HFFc6 (cell line): ENCODE measurements at places on chromosomes 1 and 21. TPM values are rescaled to one million over a fixed set of nuclear protein-coding genes. Genes with fewer than 3 reads are reported as not detected.

The PPM1J gene
- 1.1 to 1.7 TPM (median 1.4 TPM) in 3 replicates for total RNA-seq

The TRIM67 gene
- not detected in 3 replicates for total RNA-seq

The MPZ gene
- 0.41 to 1.1 TPM (median 0.80 TPM) in 3 replicates for total RNA-seq

The C8A gene
- total RNA-seq: not detected in 3 replicates

The CD1E gene
- total RNA-seq: not detected in 3 replicates

The SYT11 gene
- total RNA-seq: 35.0 to 50.1 TPM (median 44.1 TPM) in 3 replicates

DNA sequence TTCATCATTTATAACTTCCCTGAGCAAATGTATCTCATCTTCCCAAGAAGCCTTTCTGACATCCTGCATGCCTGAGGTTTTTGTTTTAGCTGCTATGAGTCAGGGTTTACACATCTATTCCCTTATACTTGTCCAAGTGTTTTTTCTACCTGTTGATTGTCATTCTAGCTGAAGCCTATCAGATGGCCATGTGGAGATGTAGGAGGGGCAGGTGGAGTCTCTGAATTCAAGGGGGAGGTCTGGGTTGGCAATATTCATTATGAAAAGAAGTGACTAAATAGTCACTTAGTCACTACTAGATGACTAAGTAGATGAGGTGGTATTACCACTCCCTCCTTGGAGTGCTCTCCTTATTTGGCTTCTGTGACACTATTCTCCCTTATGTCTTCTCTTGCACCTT, 52.4 kb downstream of the XCL1 start:
- peak; percentile 50 for DNase-seq

DNA sequence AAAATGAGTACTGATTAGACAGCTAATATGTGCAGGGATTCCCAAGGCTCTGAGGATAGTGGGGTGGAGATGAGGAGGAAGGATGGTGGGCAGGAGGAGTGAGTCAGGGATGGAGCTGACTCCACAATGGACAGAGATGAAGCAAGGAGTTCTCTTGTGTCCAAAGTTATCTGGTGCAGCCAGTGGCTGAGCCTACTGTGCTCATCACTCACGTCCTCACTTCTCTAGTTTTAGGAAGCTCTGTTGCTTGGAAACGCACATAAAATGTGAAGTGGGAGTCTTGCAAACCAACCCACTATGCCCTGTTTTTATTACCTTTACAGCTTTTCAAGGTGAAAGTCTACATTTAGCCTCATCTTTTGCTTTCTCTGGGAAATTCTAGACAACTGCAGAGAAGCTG, 36.5 kb upstream of the SAMD13 start:
- no peak for DNase-seq

GRCh38 chr1:202569393-202570322, 140.6 kb downstream of the SYT2 start:
- DNase-seq: no peak

DNA sequence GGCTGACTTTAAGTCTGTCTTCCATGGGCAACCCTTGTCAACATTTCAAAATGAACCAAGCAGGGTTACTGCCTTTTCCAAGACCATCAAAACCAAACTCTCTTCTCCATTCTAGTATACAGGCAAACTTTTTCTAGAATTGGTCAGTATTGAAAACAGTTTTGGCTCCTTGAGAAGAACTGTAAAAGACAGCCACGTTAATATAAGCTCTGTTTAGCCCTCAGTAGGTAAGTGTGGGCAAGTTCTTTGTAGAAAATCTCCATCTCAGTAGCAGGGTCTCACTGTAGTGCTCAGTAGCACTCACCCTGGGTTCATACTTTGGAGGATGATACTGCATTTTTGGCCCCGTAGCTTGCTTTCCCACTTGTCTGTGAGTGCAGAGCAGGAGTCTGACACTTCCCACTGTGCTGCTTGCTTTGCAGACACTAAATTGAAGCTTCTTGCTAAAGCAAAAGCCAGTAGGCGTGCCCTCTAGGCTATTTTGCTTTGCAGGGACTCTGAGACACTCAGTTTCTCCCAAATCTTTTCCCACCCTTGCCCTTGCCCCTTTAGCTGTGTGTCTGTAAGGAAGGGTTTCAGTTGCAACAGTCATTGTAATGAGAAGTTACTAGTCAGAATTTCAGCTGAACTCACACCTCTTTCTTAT, 34.3 kb upstream of the CACYBP start:
- no peak for DNase-seq

GRCh38 chr1:195241066-195241465, 1367.2 kb downstream of the KCNT2 start:
- DNase-seq: no peak

- no peak for DNase-seq
These were observed 32.8 kb downstream of the MTARC1 start for GRCh38 chr1:220819467-220820026.

- no peak for DNase-seq
These were observed 41.4 kb downstream of the NEXN start for GRCh38 chr1:77929806-77930205.

- no peak for DNase-seq
These were observed 45.7 kb upstream of the ETV3 start for GRCh38 chr1:157183870-157184269.

DNA sequence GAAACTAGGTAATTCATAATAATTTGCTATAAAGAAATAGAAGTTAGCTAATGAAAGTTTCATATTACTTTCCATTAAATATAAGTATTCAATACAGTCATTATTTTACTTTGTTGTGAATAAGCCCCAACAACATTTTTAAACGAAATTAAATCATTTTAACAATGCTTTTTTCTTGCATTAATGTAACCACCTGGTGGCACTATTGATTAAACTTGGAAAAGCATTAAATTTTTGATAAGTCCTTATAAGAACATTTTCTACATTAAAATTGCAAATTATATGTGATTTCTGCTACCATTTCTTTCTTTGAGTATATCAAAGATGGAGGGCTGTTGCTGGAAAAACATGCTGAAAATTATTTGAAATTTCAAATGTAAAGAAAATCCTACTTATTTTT, 918.8 kb upstream of the TMPRSS15 start:
- no peak for DNase-seq

- peak; percentile 25 for DNase-seq
These were observed 6.9 kb upstream of the DNAH14 start for GRCh38 chr1:224922404-224923164.

GRCh38 chr1:229596925-229597699, 28.8 kb downstream of the TAF5L start:
- peak; percentile 58 for DNase-seq

DNA sequence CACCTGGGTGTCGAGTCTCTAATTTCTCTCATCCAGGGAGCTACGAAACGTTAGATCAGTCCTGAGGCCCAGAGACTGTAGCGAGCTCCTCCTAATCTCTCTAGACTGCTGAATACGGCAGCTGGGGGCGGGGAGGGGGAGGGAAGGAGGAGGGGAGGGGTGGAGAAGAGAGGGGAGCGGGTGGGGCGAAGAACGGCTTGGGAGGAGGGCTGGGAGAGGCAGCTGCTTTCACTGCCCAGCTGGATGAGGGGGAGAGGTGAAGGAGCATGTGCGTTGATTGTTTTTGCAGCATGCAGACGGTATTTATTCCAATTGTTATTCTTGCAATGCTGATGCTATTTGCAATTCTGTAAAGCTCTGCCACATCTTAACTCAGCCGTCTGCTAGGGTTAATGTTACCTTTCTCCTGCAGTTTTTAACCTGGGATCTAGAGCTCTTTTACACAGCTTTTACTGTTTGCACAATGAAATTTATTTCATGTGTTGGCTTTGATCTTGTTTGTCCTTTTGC, 790 bp downstream of the DNAJC6 start:
- DNase-seq: no peak

GRCh38 chr1:65359888-65360287, 50.5 kb downstream of the DNAJC6 start:
- DNase-seq: no peak

DNA sequence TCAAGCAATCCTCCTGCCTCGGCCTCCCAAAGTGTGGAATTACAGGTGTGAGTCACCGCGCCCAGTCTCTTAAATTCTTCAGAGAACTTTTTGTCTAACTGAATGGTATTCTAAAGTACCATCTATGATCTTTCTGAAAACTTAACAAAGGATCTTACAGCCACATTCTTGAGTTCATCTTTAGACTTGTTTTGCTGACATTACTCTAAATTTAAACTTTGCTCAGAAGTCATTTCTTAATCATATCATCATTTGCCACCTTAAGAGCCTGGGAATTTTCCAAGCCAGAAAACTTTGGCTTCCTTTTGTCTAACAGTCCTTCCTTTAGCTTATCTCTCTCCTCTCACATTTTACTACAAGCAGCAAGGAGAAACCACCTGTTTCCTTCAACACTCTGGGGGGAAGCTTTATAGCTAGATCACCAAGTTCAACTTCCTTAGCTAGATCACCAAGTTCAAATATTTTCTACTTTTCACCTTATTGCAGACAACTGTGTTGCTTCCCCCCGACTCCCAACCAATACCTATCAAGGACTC, 5.4 kb upstream of the ZBTB8A start:
- DNase-seq: no peak

DNA sequence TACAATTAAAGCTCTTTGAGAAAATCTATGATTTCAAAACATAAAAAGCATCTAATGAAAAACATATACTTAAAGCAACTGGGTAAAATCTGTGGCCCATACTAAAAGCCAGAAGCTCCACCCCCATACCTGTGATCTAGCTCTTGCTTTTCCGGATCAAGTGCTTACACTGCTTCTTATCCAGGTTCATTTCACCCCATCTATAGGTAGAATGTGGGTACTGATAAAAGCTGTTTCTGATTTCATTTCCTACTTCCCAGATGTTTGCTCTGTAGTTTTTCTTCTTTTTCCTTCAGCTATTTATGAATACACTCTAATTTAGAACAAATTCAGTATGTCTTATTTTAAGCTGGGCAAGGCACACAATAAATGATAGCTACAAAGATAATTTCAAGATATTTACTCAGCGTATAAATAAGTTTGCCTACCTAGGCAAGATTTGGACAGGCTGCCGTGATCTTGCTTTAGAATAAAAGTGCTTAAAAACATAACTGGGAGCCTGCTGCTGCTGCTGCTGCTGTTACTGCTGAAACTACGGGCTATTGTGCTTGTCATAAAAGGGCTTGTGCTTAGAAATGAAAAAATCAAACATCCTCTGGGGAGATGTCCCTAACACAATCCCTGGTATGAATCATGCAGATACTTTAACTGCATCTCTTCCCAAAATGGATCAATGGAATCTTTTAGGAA, 2.1 kb downstream of the SIPA1L2 start:
- DNase-seq: no peak

- DNase-seq: no peak
These were observed 116.3 kb upstream of the HNRNPU start for GRCh38 chr1:244980605-244981004.

GRCh38 chr1:232221802-232222499, 408.0 kb downstream of the SIPA1L2 start:
- no peak for DNase-seq

DNA sequence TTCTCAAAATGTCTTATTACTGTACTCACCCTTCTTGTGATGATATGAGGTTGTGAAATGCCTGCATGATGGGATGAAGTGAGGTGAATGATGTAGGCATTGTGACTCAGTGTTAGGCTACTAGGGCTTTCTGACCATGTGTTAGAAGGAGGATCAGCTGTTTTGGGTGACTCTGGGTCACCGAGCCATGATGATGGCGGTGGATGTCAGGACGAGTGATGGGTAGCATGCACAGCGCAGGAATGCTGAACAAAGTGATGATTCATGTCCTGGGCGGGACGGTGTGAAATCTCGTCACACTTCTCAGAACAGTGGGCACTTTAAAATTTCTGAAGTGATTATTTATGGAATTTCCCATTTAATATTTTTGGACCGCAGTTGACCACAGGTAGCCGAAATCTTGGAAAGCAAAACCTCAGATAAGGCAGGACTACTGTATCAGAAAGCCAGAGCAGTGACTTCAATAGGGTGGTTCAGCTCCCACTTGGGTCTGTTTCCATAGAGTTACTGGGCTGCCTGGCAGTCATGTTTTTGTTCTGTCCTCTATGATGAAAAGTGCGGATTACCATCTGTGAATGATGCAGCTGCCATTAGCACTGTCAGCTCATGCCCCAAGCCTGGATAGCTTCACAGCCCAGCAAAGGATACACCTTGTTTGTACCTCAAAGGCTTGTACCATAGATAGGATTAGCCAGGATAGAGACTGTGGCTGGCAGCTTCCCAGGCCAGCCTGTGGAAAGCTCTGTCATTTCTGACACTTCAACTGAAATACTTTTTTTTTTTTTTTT, 26.6 kb downstream of the IL6R start:
- peak; percentile 94 for DNase-seq

DNA sequence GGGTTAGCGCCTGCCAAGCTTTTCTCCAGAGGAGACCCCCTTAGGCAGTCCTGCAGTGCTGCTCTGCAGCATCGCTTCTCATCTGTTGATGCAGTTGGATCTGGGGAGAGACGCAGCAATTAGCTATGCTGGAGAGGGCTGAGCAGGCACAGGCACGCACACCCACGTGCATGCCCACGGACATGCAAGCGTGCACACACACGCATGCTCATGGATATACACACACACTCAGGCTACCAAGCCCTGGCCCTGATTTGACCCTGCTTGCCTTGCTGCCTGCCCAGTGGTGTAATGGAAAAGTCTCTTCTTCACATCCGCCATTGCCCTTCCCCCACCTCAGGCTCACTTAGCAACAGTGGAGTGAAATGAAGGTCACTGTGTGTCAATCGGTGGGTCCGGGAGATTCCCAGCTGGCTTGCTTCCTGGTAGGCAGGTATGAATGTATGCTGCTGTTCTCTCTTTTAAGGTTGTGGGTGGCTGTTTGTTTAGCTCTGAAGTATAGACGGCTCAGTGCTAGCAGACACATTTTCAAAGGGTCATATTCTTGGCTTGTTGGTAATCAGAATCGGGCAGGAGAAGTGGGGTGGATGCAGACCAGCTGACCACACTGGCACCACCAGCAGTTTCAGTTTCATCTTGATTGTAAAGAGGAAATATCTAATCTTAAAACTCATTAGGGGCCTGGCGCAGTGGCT, 9.5 kb downstream of the ATP1B1 start:
- no peak for DNase-seq

DNA sequence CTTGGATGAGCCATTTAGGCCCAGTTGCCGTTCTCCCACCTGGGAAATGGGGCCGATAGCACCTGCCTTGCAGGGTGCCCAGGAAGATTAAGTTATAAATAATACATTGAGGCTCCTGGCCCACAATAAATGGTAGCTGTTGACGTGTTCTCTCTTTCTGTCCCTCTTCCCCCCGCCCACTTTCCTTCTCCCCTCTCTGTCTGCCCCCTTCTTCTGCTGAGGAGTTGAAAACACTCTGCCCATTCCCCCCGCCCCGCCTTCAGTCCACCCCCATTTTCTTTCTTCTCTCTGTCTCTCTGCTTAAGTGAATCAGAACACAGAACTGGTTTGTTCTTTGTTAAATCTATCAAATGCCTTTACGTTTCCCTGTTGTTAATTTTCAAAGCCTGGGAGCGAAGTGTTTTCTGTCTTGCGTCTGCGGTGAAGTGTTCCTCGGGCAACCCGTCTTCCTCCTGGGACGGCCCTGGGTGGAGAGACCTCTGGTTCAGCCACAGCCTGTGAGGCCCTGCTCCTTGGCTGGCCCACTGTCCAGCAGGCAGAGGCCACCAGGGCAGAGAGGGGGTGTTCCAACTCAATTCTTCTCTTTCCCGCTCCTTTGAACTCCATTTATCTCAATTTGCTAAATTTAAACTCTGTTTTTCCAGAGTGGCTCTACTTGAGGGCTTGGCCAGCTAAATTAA, 29.3 kb upstream of the SELENON start:
- DNase-seq: no peak
